Activated CD8-positive, alpha-beta memory T cell treated with anti-CD3 and anti-CD28 coated beads for 1 hour (primary cell): ENCODE measurements at places on chromosomes 2 and 18.

DNA sequence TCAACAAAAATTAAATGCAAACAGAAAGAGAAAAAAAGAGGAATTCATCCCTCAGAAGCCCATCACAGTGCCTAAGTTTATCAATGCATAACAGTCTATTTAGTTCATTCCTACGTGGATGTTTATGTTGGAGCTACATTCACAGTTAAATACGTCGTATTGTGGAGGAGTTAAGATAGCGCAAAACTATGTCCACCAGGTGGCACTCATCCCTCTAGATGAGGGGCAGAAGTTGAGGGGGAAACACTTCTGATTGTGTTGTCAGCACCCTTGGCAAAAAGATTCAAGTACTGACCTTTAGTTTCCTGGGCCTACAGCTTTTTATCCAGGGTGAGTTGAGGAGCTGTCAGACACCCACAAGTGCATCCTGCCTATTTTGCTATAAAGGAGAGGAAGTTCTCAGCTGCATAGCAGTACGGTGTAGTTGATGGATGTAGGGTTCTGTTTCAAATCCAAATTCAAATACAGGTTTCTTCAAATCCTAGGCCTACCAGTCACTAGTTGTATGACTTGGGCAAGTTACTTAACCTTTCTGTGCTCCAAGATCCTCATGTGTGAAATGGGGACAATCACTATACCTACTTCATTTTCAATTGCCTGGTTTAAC lies 26.8 kb upstream of the MYO1B start:
- peak; percentile 17 for DNase-seq

DNA sequence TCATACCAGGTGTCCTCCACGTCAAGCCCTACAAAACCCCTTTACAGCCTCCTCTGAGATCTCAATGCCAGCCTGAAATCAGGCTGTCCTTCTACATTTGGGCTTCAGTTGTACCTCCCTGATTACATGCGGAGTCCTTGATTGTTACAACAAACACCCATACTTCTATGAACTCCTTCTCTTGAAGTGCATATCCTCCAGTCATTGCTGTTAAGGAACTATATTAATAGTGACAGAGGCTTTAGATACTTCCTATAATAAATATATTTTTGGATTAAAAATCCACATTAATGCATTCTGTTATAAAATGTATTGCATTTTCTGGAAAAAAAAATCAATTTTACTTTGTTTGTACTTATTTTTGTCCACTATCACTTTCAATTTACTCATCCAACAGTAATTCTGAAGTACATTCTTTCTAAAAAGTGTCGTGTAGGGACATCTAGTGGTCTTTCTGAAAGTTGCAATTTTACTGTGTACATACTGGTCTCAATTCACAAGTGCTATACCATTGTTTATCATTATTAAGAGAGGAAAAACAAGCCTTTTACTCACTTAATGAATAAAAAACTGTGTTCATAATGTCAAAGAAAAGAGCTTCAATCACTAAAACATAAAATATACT lies 316.4 kb downstream of the DSEL start:
- no peak for DNase-seq

GRCh38 chr2:47033102-47033880 lies 117.7 kb upstream of the MCFD2 start:
- no peak for DNase-seq

DNA sequence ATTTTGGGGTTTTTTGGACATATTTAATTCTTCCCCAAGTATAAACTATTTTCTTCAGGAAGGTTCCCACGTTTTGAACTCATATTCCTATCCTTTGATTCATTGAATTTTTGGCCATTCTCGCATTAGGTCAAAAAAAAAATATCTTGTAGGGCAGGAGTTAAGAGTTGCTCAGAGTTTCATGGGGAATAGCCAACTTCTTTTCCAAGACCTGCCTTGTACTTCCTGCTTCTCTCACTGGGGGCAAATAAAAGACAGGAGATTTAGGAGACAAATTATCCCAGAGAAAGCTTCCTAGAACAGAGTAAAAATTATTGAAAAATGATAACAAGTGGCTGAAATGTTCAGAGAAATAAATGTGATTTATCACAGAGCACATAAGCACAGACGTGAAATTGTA lies 55.2 kb upstream of the BCL11A start:
- DNase-seq: no peak

DNA sequence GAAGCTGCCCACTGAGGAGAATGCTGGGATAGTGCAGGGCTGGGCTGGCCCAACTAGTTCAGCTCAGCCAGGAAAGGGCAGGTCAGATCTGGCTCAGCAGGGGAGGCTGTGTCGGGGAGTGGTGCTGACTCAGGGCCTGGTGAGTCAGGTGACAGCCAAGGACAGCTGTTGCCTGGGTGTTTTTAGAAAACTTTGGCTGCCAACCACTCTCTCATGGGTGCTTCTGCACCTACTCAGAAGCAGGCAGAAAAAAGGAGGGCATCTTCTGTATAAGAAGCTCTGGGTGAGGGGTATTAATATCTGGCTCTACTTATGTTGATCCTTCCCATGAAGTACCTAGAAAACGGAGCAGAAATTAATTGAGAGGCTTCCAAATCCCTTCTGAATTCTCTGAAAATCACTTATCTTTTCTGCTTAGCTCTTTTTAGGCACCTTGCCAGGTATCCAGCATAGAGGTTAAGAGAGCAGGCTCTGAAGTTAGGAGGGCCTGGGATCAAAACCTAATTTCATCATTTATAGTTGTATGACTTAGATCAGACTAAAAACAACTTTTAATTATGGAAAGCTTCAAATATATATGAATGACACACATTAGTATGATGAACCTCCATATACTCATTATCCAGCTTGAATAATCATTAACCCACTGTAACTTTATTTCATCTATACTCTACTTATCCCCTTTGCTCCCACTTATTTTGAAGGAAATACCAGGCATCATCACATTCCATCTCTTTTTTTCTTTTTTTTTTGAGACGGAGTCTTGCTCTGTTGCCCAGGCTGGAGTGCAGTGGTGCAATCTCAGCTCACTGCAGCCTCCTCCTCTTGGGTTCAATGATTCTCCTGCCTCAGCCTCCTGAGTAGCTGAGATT lies 15.5 kb upstream of the RAB10 start:
- no peak for DNase-seq

DNA sequence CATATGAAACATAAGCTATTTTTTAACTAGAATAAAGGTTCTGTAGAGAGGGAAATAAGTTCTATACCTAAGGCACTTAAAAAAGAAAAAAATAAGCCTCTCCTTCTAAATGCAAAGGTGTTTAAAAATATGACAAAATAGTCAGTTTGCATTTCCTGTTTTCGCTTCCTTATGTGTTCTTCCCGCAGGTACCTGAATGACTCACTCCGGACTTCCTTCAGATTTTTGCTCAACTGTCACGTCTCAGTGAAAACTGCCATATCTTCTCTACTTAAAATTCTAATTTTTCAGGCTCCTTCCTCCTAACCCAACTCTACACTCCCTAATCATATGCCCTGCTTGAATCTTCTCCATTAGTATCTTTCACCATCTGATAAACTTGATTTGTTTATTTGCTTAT lies 1333.1 kb downstream of the LRP1B start:
- DNase-seq: no peak

GRCh38 chr2:134290358-134290757 lies 36.5 kb downstream of the MGAT5 start:
- no peak for DNase-seq

DNA sequence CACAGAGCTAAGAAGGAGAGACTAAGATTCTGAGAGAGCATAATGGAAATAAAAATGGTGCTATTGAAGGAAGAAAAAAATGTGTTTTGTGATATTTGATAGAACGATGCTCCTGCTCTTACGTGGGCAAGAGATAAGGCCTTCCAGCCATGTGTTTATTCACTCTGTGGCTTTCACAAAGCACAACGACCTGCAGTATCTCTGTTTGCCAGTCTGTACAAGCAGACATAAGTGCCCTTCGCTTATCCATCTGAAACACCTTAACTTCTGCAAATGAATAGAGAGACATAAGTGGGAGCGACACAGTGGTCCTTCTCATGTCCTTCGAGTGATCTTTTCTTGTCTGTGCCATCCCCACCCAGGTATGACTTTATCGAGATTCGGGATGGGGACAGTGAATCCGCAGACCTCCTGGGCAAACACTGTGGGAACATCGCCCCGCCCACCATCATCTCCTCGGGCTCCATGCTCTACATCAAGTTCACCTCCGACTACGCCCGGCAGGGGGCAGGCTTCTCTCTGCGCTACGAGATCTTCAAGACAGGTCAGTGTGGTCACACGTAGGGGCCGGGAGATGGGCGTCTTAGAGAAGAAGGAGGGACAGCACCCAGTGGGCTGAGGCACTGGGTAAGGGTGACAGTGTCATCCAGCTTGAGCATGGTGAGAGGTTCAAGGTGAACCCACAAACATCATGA lies 33.7 kb downstream of the NRP2 start:
- no peak for DNase-seq

DNA sequence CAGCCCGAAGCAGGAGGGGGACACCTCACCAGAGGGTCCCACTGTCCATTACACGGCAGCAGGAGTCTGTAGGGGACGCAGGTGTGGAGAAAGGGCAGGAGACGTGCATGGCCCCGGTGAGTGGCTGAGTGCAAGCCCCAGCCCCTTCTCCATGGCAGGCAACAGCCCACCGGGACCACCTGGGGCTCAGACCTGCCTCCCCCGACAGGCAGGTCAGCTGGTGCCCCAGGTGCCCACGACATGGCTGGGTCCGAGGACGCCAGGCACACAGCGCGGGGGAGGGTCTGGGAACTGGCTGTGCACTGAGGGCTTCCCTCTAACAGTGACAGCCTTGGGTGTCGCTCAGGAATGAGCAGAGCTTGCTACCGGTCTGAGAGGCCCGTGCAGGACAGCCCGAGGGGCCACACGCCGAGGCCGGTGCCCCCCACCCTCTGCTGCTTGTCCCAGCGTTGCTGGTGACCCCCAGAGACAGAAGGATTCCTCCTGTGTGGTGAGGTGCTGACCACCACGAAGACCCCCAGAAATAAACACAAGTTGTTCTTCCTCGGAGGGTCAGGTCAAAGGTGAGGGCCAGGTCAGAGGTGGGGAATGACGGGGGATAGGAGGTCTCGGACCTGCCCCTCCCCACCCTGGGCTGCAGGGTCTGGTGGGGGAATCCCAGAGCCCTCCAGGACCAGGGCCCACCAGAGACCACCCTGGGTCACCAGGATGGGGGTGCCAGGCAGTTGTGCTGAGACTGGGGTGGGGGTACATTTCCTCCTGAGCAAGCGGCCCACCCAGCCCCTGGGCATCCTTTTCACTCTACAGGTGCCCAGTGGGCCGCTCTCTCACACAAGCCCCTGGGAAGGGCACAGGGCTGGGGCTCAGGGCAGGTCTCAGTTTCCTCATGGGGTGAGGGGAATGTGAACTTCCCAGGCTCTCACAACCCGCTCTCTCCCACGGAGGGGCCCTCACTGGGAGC lies 50.6 kb downstream of the SLC66A2 start:
- no peak for DNase-seq

DNA sequence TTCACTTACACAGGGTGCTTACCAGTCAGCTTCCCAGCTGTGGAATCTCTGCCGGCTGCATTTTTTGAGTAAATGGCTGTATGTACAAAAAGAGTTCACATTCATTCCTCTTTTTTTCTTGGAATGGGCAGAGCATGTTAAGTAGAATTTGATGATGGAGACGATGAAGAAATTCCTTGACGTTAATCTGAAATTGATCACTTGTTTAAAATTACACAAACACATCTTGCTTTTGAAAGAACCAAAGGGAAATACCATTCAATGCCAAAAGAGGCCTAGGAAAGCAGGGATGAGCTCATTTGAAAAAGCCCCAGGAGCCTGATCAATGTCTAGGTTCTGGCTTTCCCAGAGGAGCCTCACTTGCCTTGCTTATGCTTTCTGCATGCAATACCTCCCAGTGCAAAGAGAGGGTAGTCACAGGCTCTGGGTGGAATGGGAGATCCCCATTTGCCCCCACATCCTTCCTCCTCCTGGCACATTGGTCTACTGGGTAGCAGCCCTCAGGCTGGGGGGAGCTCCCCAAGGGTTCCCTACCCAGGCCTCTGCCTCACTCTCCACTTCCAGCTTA lies 12.3 kb upstream of the SMAD7 start:
- DNase-seq: no peak
